CD4-positive, alpha-beta T cell treated with Interferon alpha-2 for 1 hour (primary cell): ENCODE measurements at places on chromosomes 6 and 20.

- no peak for DNase-seq
Observed at GRCh38 chr20:36313926-36314325, 7.8 kb downstream of the DLGAP4 start.

- no peak for DNase-seq
Observed at GRCh38 chr6:29976253-29976587, 33.9 kb downstream of the HLA-A start.

- DNase-seq, result peak; percentile 69
Observed at GRCh38 chr6:105484238-105485161, 81.6 kb upstream of the PREP start.

- peak; percentile 90 for DNase-seq
Observed at GRCh38 chr20:47727170-47727880, 58.0 kb downstream of the SULF2 start.

GRCh38 chr6:5174244-5174643 is 86.5 kb downstream of the LYRM4 start:
- peak; percentile 78 for DNase-seq

- DNase-seq, result no peak
Observed at GRCh38 chr20:5270603-5271002, 46.2 kb downstream of the PROKR2 start.

DNA sequence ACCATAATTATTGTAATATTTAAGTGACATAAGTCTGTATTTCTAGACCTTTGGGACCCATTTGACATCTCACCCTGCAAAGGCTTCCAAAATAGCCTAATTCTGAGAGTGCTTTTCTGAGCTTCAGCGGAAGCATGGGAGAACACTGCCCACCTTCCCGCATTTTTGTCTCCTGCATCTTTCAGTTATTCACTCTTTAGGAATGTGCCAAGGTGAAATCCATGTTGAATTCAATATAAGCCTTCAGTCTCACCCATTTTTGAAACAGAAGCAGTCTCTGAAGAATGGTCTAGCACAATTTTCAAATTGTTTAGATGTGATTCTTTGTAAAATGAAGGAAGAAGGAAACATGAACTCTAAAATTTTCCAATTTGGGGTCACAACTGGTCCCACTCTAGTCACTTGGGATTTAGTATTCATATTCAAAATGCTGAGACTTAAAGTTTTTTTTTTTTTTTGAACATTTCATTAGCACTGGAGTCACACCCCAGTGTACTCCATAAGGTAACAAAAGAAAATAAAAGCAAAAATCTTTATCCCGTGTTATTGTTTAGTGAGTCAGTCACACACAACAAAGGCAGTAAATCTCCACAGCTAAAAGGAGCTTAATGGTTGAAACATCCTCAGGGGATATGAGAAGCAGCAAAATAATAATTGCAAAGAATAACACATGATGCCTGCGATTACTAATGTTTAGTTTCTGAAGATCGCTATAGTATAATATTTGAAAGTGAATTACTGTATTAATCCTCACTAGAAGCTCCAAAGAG is 479.9 kb upstream of the BTBD3 start:
- DNase-seq, result no peak

DNA sequence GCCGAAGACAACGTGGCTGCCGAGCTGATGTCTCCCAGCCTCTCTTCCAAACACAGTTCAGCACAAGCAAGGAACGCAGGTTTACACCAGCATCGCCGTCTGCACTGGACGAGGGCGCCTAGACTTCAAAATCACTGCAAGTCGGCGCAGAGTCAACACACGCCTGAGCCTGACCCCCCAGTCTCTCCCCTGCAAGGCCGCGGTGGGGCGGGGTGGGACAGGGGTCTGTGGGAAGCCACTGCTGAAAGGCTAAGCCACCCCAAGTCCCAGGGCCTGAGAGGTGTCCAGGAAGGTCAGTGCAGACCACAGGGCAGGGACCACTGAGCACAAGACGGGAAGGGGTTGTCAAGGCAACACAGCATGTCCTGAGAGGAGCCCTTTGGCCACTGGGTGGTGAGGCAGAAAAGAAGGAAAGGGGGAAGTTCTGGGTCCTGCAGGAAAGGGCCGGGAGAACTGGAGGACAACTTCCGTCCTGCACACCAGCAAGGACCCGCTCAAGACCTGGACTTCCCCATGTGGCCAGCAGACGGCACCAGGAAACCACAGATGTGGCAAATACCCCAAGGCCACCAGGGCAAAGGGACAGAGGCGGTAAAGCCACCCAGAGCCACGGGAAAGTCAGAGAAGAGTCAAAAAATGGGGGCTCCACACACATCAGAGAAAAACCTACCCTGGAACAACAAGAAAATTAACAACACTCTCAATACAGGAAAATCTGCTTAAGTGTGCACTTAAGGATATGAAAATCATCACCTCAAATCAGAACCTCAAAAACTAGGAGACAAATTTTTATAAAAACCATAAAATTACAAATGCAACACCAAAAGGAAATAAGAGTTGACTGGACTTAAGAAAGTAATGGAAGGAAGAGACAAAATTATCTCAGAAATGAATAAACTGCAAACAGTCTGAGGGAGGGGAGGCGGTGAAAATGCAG is 84.8 kb downstream of the TAF4 start:
- DNase-seq, result peak; percentile 22

DNA sequence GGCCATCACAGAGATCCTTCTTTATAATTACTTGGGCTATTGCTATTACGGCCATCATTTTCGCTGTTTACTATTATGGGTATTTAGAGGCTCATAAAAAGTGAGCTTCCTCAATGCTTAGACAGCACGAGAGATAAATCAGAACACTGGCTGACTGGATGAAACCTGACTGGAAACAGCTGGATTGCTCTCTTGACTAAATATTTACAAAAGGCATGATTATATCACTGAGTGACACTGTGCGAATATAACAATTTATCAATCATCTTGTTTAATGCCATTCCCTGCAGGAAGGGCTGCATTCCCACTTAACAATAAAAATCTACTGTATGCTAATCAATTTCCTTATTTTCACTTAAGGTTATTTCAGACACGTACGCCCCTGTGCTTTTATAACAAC is 260.1 kb upstream of the ARID1B start:
- no peak for DNase-seq

- no peak for DNase-seq
Observed at GRCh38 chr6:73989428-73989827, 293.4 kb downstream of the CD109 start.

DNA sequence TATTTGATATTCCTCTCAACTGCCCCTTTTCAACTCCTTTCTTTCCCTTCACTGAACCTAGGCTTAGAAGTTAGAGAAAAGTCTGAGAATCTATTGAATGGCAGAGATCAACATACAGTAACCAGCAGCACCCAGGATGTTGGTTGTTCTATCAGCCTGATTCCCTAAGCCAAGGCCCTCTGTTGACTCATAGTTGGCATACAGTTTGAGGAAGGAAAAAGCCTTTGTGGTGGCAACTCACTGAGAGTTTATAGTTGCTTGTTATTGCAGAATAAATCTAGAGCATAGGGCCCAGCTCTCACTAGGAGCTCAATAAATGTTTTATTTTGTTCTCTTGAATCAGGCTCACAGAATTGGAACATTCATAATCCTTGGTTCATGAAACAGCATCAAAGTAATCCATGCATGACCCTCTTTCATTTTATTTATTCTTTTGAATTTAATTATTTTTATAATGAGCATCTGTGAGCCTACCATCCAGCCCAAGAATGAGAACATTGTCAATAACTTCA is 119.1 kb upstream of the ADGRF1 start:
- DNase-seq, result no peak

DNA sequence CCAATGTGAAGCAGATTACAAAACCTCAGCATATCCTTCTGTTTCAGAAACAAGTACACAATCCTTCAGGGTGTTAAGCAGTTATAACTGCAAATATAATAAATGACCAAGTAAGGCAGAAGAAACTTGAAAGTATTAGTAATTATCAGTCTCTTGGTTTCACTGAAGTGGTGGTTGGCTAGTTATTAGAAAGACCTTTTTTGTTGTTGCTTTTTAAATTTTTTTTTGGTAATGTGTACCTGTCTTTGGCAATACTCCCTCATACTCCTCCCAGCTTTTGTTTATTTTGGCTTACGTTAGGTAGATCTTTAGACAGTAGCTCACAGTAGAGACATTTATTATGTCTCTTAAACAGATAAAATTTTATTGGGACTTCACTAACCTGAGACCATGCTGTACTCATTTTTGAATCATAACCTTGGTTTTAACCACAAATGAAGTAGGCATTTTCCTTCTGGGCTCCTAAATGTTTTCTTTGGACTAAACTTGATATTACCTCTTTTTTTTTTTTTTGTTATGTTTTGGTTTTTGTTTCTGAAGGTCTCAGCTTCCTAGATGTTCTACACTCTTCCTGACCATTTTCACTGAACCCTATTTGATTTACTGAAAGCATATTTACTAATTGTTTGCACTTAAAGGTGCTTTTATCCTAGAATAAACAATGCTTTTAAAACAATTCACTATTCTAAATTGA is 6.4 kb downstream of the CD2AP start:
- no peak for DNase-seq

- peak; percentile 70 for DNase-seq
Observed at GRCh38 chr6:7137335-7138045, 29.7 kb downstream of the RREB1 start.

DNA sequence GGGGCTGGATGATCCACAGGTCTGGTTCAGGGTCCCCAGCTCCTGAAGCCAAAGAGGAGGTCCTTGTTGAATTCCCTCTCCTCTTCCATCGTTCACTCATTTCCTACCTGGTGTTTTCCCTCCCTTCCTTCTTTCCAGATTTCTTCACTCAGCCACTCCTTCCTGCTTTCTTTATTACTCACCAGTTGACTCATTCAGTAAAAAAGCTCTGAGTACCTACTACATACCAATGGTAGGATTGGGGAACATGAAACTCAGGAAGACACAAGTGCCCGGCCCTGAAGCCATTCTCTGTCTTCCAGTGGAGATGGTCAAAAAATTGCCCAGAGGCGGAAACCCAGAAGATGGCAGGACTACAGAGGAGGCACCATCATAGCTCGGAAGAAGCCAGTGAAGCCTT is 11.9 kb upstream of the NSFL1C start:
- no peak for DNase-seq

DNA sequence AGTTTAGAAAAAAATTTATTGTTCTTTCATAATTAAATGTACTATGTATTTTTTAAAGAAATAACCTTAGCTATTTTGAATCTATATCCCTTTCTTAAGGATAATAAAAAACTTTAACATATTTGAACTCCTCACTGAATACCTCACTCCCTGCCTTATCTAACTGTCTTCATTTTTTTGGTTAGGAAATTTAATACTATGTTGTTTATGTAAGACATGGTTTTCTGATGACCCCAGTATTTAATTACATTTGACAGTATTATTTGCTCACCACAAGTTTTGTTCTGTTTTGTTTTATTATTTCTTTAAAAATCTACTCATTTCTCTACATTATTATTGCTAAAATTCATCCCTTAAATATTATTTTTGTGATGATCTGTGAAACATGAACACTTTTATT is 394.4 kb upstream of the ADGRB3 start:
- DNase-seq, result no peak

- DNase-seq, result peak; percentile 6
Observed at GRCh38 chr20:44448753-44449546, 26.7 kb upstream of the TTPAL start.

DNA sequence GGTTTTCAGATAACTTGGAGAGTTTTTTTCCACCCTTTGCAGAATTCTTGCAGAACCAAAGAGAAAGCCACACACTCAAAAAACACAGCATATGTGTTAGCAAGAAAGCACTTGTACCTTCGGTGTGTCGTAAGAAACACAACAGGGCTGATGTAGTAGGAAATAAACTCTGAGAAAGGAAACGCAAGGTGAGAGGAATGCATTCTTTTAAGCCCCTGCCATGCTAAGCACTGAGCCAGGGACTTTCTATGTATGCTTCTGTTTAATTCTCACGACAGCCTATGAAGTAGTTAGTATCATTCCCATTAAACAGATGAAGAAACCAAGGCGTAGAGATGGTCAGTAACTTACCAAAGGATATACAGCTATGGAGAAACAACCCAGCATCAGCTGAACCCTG is 23.1 kb downstream of the NEDD9 start:
- DNase-seq, result no peak

DNA sequence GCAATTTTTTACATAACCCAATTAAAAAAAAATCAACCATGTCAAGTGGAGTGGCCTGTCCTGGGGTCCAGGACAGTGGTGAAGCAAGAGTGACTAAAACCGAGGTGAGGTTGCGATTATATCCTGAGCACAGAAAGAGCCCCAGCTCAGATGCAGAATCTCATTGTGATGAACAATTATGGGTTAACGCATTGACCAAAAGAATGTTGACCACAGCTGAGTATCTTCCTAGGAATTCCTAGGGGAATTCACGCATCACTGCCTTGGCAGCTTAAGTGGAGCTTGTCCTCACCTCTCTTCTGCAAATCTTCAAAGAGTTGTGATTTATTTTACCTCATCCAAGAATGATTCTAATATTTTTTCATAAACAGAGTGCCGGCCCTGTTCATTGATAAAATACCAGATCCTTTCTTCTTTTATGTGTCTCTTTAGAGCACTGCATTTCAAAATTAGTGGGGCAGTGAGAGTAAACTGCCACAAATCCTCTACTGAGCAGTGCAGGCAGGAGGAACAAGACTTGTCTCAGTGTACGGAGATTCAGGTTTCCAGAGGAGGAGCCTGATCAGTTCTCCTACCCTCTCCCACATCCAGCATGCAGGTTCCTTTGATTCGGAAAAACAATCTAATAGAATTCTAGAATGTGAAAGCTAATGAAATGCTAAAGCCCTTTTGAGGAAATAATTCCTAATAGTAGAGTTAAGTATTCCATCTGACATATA is 60.1 kb upstream of the ZNF184 start:
- DNase-seq, result no peak

DNA sequence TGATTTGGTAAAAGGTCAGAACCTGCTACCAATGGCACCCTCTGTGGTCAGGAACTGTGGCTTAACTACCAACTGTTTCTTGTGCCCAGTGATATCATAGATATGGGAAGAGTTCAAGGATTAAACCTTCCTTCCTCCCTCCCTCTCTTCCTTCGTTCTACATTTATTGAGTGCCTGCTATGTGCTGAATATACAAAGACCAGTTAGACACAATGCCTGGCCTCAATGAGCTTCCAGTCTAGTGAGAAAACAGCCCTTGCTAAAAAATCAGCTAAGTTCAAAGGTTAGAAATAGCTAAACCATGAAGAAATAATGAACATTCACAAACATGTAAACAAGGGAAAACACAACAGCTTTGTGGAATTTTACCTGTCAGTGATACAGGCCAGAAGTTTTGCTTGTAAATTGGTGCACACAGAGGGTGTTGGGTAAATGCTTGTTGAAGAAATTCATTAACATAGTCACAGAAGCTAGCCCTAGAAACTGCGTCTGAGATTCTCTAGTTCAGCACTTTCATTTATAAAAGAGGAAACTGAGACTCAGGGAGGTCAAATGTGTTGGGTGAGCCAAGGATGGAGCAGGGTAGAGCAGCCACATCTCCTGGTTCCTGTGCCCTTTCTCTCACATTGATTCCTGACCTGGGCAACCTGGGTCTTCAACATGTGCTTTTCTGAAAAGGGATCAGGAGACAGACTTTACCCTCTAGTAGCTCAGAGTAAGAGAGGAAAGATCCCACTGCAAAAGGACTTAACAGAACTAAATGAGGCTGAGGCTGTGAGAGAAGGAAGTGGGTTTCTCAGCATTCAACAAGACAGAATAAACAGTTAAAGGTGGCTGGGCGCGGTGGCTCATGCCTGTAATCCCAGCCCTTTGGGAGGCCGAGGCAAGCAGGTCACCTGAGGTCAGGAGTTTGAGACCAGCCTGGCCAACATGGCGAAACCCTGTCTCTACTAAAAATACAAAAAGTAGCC is 14.4 kb upstream of the FOXO3 start:
- DNase-seq, result no peak

- DNase-seq, result peak; percentile 33
Observed at GRCh38 chr6:24929242-24929641, 6.5 kb downstream of the RIPOR2 start.
